ENCODE measurements at places on chromosomes 4 and X.

DNA sequence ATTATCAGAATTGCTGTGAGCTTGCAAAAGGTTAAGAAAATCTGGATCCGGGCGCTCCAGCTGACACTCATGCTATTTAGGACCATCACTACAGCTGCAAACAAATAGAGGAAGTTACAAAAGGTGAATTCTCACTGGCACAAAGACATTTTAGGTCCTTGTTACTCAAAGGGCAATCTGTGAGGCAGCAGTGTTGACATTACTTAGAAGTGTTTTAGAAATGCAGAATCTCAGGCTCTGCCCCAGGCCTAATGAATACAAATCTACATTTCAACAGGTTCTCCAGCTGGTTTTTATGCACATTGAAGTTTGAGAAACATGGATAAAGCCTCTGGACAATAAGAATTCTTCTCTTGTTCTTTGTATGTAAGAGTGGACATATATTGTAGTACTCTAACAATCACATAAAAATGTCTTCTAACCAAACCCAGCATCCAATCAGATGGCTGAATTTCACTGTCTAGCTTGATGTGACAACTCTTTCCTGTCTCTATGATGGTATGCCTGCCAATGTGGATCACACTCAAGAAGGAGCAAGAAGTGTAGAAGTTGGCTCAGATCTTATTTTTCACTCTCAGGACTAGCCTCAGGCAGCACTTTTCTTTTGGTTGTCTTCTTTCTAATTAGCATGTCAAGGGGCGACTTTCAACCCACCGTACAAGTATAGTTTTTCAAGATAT lies 18.8 kb downstream of the SLC7A11 start:
- no peak for DNase-seq

DNA sequence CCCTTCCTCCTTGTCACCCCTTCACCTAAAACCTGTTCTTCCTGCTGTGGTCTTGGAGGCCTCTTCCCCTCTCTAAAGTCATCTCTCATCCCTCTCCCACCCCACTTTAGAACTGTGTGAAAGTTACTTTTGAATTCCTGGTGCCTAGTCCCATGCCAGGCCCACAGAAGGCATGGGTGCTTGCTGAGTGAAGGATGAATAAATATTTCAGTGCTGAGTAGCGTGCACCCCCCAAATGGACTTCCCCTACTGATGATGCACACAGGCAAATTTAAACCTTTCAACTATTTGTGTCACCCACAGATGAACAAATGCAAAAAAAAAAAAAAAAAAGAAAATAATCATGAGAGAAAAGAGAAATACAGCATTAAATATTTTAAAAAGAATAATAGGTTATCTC lies 19.8 kb downstream of the PSMD10 start:
- DNase-seq: no peak

GRCh38 chr4:85826060-85826678 lies 351.2 kb downstream of the ARHGAP24 start:
- DNase-seq: peak; percentile 97

DNA sequence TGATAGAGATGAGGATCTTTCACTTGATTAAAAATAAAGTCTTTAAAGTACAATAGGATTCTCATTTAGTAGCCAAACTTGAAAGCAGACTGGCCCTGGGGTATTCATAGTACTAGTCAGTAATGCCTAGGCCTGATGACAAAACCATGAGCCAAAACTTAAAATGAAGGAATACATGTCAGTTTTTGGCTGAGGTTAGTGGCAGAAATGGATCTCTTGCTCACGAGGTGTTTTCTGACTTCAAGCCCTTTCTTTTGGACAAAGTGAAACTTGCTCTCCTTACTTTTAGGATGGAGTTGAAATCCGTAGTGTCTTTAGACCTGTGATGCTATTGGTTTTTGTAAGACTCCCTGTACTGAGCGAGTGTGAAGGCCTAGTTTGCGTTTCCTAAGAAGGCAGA lies 157.7 kb downstream of the CCNG2 start:
- DNase-seq: no peak

- no peak for DNase-seq
Measured at GRCh38 chrX:16665089-16665488, 15.1 kb downstream of the S100G start.
